ENCODE measurements at places on chromosomes 12 and 14.

GRCh38 chr14:32077081-32078022, at the start of gene ARHGAP5:
ARHGAP5 (plus strand) TSS chr14:32077304; CDS start chr14:32090670, 13,366 bp downstream.
- DNase-seq = peak; percentile 70

- DNase-seq = no peak
Observed at GRCh38 chr14:57928732-57929131, 62.8 kb upstream of the SLC35F4 start.

- no peak for DNase-seq
Observed at GRCh38 chr12:98475565-98475908, 39.9 kb upstream of the TMPO start.

DNA sequence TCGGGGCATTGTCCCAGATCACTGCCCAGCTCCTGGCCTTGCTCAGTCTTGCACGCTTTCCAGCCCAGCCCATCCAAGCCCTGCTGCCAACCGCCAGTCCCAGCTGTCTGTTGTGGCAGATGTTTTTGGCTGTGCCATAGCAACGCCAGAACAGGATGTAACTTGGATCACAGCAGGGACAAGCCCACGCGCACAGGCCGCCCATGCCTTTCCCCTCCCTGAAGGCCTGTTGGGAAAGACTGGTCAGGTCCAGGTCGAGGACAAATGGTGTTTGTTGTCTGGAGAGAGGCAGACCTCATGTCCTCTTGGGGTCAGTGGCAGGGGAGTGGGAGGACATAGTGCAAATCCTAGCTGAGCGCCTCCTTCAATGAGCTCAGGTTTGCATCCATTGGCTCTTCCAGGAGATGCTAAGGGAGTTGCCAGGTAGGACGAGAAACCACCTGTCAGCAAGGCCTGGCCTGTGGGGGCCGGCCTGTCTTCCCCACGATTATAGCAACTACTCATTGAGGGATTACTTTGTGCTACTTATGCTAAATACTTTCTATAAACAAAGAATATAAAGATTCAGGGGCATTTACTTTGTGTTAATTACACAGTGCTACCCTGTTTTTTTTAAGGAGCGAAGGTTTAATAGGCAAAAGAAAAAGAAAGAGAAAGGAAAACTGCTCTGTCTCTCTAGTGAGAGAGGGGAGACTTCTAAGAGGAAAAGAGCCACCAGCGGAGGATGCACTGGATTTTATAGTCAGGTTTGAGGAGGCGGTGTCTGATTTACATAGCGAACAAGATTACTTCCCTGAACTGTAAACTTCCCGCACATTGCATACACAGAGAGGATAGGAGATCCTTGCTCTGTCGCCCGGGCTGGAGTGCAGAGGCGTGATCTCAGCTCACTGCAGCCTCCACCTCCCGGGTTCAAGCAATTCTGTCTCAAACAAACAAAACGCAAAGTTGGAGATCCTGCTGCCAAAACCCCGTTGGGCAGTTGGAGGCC, 42.8 kb upstream of the CORO1C start:
- DNase-seq = no peak

DNA sequence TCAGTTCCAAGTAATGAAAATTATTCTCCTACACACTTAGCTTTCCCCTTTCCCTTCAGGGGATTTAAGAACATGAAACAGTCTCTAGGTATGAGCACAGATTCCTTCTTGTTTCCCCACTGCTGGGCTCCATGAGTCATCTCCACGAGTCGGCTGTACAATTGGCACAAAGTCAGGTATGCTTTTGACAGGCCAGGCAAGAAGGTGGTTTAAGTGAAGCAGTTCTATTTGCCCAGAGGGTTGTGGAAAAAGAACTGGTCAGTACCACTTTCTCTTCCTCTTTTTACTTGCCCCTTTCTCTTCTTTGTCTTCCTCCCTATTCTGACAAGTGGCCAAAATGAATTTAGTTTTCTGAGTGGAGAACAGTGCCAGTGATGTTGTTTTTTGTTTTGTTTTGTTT, 16.3 kb downstream of the DYNC1H1 start:
- DNase-seq = no peak

DNA sequence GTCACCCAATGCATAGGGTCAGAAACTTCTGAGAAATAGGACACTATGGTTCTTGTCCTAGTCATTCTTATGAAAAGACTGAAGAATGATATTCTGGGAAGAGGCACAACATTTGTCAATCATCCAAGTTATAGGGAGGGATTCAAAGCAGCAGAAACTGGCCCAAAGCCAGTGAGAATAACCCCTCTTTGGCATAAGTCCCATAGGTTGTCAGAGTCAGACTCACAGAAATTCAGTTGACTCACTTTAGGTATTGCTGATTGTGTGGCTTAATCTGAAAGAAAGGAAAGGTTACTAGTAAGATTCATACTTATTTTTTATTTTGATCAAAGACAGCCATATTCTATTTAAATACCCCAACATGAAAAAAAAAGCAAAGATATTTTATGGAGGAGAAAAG, 151.0 kb downstream of the SRGAP1 start:
- DNase-seq = no peak

DNA sequence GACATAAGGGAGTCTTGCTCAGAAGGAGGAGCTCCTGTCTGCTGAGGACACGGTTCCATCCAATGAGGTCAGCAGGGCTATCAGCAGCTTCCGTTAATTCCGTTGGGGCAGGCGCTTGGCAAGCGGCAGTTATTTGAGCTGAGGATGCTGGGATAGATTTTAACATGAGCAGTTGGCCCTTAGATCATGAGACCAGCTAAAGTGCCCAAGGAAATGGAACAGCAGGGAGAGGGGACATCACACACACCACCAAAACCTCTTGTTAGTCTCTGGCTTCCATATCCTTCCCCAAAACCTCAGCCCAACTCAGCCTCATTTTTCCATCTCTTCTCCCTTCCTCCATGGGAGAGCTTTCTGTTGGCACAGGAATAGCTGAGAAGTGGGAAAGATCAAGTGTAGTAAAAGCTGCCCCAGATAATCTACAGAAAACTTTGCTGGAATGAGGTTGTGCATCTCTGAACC, 138.7 kb upstream of the PZP start:
- no peak for DNase-seq

GRCh38 chr14:72904840-72905561, 11.1 kb upstream of the DPF3 start:
- peak; percentile 66 for DNase-seq

- no peak for DNase-seq
Observed at GRCh38 chr12:90086281-90086680, 377.6 kb upstream of the ATP2B1 start.

GRCh38 chr12:111067498-111067897, 147.1 kb upstream of the MYL2 start:
- no peak for DNase-seq

GRCh38 chr14:100305324-100306100, 732 bp downstream of the SLC25A29 start:
- DNase-seq = no peak

DNA sequence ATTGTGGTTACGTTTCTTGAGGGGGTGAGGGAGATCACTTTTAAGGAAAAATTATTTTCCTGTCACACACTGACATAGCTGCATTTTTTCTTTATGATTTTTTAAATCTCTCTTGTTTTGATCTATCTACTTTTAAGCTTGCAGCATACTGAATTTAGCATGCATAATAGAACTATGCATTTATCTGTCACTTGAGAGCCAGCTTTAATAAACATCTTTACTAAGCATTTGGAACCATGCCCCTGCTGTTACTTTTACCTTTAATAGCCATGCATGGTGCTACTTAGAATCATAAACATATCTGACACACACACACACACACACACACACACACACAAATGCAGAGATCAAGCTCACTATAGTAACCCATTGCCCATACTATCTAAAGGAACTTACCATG, 486.2 kb downstream of the NELL2 start:
- DNase-seq = no peak

All from CD4-positive, alpha-beta T cell treated with Interleukin-6 at 100 ng/mL for 8 hours (primary cell).